ENCODE measurements at places on chromosomes 6 and 20.

DNA sequence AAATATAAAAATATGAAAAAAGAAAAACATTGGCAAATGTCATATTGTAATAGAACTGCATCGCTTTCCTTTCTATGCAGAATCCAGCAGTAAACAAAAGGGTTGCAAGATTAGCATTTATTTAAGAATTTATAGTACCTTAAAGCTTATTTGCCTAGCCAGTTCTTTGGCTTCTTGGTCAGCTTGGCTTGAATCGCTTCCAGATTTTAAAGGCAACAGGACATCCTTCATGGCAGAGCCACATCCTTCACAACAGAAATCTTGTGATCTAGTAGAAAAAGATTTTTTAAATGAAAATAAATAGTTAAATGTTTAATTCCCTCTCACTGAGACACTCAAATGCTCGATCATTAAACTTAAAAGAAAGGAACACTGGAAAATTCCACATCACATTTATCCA is 17.4 kb downstream of the UBE2J1 start:
- no peak for DNase-seq

- DNase-seq: no peak
Observed at GRCh38 chr6:126513198-126513597, 173.3 kb downstream of the CENPW start.

DNA sequence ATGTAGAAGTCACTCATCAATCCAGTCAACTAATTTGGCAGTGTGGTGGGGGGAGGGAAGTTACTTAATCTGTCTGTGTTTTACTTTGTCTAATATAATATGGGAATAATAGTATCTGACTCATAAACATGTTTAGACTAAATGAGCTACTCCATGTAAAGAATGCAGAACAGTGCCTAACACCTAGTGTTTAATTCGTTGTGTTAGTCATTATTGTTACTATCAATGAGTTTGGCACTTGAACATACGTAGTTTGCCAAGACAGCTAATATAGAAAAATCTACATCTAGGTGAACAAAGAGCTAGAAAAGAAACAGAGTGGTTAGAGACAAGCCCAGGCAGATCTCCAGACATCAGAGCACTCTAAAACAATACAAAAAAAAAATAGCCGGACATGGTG is 49.1 kb downstream of the IRAK1BP1 start:
- DNase-seq: no peak

GRCh38 chr6:27251112-27251605 is 3.7 kb downstream of the PRSS16 start:
- no peak for DNase-seq

DNA sequence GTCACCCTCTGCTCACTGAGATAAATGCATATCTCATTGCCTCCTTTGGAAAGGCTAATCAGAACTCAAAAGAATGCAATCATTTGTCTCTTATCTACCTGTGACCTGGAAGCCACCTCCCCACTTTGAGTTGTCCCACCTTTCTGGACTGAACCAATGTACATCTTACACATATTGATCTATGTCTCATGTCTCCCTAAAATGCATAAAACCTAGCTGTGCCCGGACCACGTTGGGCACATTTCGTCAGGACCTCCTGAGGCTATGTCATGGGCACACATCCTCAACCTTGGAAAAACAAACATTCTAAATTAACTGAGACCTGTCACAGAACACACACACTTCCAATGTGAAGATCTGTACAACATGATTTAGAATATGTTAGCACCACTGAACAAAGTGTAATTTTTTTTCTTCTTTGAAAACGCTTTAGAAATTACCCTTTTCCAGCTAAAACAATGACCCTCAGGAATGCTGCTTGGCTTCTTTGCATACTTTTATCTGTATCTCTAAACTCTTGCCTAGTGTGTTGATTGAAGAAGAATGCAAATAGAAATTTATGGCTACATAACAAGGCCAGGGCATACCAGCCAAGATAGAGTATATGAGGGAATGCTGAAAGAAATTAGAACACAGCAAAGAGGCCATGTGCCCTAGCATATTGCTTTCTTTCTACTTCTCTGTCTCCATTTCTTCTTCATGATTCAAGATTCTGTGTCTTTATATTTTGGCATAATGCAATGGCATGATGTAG is 84.6 kb upstream of the DST start:
- DNase-seq: no peak

GRCh38 chr6:30750379-30750668 is 6.0 kb upstream of the IER3 start:
- no peak for DNase-seq

- no peak for DNase-seq
Observed at GRCh38 chr6:40717411-40718057, 130.4 kb upstream of the LRFN2 start.

- no peak for DNase-seq
Observed at GRCh38 chr6:168913866-168914469, 339.7 kb downstream of the THBS2 start.
